ENCODE measurements at places on chromosomes 5 and 9.
A peak's percentile ranks its signal among the peaks of the same experiment; 100 is the strongest.

GRCh38 chr9:462121-462520 lies 247.5 kb downstream of the DOCK8 start:
- no peak for DNase-seq

DNA sequence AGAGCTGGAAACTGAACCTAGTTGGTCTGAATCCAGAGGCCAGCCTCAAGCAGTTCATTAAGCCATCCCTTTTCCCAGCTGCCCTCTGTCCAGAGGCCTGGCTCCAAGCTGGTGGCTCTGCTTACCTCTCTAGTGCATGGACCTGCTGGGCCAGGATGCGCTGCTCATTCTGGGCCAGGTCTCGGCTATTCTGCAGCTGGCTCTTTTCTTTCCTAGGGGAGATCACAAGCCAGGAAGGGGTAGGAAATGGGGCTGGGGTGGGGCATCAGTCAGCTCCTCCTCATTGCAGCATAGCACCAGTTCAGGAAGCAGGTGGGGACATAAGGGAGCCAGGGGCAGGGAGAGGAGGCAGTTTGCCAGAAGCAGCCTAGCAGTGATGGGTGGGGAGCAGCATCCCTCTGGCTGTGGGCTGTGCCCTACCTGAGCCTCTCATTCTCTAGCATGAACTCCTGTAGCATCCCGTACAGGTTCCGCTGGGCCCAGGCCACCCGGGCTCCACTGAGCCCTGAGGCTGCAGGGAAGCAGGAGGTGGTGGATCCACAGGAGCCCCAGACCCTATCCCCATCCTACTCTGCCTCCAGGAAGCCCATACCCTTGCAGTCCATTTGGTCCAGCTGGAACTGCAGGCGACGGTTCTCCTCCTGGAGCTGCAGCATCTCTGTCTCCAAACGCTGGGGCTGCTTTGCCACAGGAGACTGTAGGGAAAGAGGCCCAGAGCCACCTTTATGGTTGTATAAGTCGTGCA lies 5.2 kb downstream of the KIF12 start:
- no peak for DNase-seq

DNA sequence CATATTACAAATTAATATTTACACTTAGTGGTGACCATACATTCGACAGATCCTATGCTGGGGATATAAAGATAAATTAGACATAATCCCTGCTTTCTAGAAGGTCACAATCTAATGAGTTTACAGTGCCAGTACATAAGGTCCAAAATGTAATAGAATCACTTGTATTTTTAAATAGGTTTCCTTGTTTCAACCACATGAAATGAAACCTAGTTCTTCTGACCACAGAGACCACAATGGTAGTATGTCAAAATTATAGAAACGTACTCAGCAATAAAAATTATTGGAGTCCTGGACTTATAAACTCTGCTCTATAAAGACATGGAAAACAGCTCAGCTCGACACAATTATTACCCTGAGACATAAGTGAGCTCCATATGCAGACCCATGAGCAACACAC lies 444.3 kb downstream of the SPOCK1 start:
- no peak for DNase-seq

GRCh38 chr9:126205265-126205664 lies 121.4 kb upstream of the MVB12B start:
- DNase-seq: no peak

DNA sequence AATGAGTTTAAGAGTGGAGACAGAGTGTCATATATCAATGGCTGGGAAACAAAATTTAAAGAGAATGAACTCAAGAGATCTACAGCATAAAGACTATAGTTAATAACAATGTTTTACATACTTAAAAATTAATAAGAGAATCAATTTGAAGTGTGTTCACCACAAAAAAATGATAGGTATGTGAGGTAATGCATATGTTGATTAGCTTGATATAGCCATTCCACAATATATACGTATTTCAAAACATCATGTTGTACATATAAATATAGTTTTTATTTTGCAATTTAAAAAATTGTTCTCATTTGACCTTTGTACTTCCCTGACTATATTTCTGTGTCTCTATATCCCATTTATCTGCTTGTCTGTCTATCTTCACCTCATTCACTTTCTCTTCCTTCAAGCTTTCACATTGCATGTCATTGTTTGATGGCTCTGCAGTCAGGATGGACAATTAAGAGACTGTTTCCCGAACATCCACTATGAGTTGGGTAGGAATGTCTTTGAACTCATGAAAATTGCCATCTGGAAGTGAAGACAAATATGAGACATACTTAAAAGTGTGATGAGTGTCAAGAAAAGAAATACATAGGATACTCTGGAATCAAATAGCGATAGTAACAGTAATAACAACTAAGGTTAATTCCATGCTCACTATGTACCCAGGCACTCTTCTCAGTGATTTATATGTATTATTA lies 359.9 kb upstream of the ACTBL2 start:
- no peak for DNase-seq

- DNase-seq: no peak
Measured at GRCh38 chr5:57592236-57592635, 109.6 kb upstream of the ACTBL2 start.

- peak; percentile 55 for DNase-seq
Measured at GRCh38 chr5:149265597-149265996, 6.1 kb upstream of the AFAP1L1 start.

Measured in adipocyte (in vitro differentiated cells).